Nucleus accumbens (tissue), 56 donors: ENCODE measurements at places on chromosomes 12 and 14.

GRCh38 chr12:131044760-131045381 is 91.2 kb downstream of the ADGRD1 start:
- DNase-seq: no peak

GRCh38 chr14:102826161-102826560 is 48.9 kb downstream of the TRAF3 start:
- DNase-seq: no peak

- no peak for DNase-seq
Observed at GRCh38 chr12:50302686-50303085, 19.4 kb upstream of the LIMA1 start.

GRCh38 chr14:90088176-90088575 is 26.4 kb downstream of the KCNK13 start:
- no peak for DNase-seq

- no peak for DNase-seq
Observed at GRCh38 chr12:94390130-94390485, 69.6 kb downstream of the CEP83 start.

DNA sequence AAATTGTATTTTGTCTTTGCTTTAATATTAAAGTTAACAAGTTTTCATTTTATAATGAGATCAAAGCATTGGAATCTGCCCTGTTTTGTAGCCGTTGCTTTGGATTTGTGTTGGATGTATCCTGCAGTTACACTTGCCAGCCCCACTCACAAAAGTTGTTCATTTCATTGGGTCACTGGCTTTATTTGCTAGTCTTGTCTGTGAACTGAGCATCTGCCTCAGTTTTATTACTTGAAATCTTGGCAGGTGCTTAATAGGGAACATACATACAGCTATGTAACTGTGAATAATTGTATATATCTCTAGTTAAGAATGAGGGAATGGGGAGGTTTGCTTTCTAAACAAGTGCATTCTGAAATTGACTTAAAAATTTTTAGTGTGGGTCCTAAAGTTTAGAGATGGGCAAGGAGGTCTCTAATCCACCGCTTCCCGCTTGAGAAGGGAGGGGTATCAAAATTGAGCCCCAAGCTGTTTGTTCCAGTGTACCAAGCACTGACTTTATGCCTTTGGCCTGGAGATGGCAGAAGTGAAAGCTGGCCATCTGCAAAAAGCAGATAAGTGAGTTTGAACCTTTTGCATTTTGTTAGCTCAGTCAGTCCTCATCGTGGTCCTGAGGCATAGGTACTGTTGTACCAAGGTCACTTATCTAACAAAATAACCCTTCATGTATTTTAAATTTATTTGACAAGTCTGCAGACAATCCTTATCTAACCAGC is 9.3 kb downstream of the EIF5 start:
- DNase-seq: no peak

- DNase-seq: no peak
Observed at GRCh38 chr12:114430306-114430705, 24.4 kb upstream of the TBX5 start.

GRCh38 chr14:69004731-69005431 is 25.8 kb upstream of the ACTN1 start:
- DNase-seq: no peak

- DNase-seq: no peak
Observed at GRCh38 chr14:37650356-37651037, 55.1 kb downstream of the TTC6 start.

GRCh38 chr14:52850451-52850909 is 59.1 kb upstream of the GNPNAT1 start:
- DNase-seq: no peak

DNA sequence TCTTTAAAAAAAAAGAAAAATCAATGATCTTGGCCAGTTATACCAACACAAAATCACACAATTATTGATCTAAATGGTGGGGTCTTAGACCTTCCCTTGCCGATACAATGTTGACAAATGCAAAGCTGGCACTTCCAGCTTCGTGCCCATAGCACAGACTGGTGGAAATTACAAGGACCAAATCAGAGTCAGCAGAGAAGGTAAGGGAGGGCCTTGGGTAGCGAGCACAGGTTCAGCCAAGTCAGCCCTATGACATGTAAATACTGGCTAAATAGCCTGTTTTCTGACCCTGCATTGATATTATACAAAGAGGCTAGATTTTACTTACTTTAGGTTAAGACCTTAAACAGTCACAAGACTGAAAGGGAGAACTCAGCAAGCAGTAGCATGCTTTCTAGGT is 30.3 kb upstream of the WDR89 start:
- no peak for DNase-seq

DNA sequence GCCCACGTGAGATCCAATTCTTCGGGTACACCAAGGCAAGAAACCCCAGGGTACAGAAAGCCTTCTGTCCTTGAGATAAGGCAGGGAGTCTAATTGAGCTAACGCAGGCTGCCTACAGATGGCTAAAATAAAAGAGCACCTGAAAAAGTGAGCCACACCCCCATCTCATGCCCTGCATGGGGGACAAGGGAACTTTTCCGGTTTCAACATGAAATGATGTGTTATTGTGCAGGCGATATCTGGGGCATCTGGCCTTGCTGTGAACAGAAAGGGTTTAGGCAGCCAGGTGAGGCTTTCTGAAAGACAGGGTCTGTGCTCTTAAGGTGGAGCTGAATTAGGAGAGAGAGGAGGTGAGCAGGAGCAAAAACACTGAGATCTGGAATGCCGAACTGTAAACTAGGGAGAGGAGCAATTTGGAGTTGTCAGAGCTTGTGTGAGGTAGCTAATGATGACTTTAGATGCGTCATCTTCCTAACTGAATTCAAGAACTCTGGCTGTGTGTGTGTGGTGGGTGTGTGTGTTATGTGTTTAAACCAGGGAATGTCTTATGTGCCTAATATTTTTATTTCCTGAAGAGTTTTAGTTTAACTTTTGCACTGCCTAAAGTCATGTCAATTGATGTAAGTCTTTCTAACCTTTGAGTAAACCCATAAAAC is 20.1 kb upstream of the LDHB start:
- no peak for DNase-seq

DNA sequence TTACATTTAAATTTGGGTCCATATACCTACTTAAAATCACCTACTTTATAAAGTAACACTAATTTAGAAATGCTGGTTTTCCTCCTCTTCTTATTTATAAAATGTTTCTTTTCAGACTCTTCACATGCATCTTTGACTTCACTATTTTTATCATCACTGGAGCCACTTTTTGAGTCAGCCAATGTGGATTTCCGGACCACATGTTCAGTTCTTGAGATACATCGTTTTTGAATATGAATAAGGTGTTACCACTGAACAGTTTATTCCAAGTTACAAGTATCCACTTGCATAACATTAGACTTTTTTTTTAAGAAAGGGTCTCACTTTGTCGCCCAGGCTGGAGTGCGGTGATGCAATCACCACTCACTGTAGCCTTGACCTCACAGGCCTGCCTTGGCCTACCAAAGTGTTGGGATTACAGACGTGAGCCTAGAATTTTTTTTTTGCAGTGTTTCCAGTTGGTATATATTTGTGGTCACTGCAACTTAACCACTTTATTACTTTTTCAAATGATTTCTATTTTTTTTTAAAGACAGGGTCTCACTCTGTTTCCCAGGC is 5.7 kb downstream of the FNTB start:
- DNase-seq: no peak

DNA sequence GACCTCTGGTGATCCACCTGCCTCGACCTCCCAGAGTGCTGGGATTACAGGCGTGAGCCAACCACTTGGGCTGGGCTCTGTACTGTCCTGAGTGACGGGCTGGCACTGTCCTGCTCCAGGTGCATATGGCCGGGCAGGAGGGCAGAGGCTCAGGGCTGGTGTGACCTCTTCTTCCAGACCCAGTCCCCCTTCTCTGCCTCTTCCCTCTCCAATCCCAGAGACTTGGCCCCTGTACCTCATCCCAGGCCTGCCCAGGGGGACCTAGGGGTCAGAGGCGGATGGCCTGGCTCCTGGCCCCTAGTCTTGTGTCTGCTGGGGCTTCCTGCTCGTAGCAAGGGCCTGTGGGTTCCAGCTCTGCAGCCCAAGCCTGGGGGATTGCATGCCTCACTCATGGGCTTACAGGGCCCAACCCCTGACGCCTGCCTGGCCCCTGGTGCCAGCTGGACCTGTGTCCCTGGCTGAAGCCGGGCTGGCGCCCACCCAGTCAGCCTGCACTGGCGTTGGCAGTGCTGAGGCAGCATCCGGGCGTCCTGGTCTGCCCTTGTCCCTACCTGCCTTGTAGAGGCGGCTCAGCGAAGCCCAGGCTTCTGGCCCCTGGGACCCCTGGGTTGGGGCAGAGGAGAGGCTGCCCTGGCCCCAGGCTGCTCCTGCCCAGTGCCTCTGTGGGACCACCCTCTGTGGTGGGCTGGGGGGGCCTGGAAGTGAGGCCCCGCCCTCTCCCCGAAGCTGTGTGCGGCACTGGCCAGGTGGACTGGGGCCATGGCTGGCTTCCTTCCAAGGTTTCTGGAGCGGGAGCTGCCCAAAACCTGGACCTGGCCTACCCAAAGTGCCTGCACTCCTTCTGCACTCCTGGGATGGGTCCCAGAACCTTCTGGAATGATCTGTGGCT is 4.3 kb downstream of the TEDC1 start:
- DNase-seq: no peak

DNA sequence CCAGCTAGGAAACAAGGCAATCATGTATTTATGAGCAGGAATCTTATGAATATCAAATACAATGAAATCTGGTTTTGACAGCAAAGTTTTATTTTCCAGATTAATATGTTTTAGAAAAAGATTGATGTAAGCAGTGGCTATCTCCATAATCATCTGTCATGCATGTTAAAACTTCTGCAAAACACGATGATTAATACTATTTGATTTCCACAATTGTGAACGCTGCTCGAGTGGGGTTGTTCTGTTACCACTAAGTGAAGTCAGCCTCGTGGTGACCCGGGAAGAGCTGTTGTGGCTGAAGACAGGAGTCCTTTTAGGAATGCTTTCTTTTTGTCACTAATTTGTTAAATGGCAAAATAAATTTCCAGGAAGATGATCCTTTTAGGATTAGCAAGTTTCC is 9.4 kb downstream of the CFAP251 start:
- DNase-seq: no peak

DNA sequence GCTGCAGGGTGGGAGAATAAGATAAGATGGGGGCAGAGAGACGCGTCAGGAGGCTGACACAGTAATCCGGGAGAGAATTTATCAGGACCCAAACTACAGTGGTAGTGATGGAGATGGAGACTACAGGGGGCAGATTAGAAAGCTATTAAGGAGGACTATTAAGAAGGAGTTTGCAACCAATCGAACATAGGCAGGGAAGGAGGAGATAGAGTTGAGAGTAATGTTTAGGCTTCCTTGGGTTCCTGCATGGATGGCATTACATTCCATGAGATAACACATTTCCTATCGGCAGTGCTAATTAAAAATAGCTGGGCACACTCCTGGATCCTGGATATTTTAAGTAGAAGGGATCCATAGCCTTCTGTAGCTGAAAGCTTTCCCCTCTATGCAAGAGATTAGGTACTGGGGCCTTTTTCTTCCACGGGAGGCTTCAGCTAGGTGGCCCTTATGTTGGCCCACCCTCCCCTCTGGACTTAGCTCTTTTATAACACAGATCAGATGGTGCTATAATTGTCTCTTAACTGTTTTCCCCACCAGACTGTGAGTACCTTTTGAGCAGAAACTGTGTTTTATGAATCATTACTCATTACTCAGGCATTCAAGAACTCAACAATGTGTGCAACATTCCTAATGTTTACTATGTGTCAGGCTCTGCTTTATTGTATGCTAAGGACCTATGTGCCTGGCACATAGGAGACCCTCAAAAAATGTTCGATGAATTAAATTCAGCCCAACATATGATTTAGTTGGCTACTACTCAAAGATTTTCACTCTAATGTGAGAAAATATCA is 113.0 kb downstream of the RMST start:
- DNase-seq: no peak

GRCh38 chr12:18446061-18446644 is 184.8 kb downstream of the PIK3C2G start:
- DNase-seq: no peak

GRCh38 chr12:121086781-121087295 is 45.8 kb upstream of the P2RX7 start:
- no peak for DNase-seq

GRCh38 chr14:73427516-73428264 is 30.7 kb downstream of the NUMB start:
- DNase-seq: no peak

DNA sequence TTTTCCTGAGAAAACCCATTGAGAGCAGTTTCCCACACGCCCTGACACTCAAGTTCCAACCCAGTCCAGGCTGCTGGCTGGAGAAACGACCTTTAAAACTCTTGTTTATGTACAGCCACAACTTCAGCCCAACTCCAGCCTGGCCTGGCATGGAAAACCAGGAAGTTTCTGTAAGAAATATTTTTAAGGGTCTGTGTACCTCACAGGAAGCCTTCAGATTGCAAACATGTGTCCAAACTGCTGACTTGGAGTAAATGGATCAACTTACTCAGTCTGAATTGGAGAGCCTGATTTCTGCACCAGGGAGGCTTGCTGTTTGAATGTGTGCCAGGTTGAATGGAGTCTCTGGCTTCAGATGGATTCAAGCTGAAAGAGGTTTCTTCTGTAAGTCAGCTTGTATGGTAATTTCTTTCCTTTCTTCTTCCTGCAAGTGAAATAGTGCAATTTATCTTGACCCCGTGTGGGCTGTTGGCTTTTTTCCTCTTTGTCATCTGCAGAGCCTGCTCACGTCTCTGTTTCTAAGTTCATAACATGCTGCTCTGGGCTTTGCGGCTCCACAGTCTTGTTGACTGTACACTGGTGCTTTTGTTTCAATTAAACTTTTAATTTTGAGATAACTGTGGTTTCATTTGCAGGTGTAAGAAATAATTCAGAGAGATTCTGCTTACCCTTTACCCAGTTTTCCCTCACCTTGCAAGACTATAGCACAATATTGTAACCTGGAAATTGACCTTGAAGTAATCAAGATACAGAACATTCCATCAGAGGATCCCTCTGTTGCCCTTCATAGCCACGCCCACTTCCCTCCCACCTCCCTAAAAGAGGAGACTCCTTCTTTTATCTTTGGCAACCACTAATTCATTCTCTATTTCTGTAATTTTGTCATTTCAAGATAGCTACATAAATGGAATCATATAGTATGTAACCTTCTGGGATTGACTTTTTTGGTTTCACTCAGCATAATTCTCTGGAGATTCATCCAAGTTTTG is 109.7 kb upstream of the PRMT8 start:
- DNase-seq: no peak

DNA sequence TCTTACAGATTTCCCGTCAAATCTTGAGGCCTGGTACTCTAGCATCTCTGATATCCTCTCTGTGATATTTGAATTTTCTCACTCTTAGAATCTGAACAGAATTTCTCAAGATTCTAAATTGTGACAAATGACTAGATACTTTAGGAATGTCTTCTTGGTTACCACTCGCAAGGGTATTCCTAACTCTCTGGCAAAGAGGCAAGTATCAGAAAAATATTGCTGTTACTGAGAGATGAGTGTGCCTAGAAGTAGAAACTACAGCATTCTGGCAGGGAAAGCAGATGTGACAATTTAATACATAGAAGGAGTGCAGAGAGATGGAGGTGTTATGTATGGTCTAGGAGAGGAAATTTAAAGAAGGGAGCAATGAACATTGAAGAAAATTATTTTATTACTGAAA is 467.8 kb downstream of the LRIG3 start:
- no peak for DNase-seq
